CD8-positive, alpha-beta memory T cell (primary cell): ENCODE measurements at places on chromosomes 7 and 10.

DNA sequence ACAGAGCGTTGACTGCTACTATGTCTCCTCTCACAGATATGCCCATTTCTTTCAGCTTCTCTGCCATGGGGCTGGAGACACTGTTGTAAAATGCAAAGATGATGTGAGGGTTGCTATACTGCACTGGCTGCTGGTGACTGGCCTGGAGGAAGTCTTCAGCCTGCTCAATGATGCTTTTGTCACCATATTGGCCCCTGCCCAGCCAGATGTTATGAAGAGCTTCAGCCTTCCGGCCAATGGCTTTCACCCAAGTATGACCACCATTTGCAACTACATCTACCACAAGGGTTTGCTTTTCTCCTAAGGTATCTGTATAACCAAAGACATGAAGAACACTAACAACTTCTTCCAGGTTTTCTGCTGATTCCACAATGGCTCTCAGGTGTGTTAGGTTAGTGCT lies 1.6 kb downstream of the C7orf25 start:
- no peak for DNase-seq
- no peaks in the 10 kb centered on the region for H3K27me3 ChIP-seq
- peaks cover 34% of the 10 kb centered on the region for H3K4me1 ChIP-seq
- no peak overlapping the region for H3K4me3 ChIP-seq
- peaks cover 3% of the 10 kb centered on the region for H3K36me3 ChIP-seq

DNA sequence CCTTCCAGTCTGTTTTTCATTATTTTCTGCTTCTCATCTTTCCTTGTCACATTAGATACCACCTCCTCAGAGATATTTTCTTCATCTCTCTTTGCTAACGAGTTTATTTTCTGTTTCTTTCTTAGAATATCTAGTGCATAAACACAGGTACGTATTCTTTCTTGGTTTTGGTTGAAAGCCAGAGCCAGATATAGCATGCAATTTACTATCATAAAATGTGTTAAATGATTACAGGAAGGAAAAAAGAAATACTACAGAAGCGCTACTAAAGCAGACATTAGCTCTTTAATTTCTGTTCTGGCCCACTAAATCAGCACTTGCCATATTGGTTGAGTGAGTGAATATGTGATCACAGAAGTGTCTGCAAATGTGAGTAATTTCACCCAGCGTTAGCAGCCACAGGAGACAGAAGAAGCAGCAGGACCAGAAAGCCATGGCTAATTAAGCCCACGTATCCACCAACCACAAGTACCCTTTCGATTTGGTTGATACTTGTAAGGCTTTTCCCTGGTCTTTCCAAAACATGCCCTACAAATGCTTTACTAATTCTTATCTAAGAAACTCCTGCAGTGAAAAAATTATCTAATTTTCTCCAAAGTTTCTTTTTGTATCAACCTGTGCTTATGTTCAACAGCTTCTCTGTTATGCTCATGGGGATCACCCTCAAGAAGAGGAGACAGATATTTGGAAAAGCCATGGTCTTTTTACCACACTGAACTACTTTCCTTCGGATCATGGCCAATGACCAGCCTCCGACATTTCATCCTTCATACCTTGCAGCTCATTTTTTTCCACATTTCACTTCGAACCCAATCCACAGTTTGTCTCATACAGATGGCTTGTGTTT lies 23.1 kb upstream of the MACC1 start:
- no peak overlapping the region for H3K27ac ChIP-seq
- no peaks in the 10 kb centered on the region for H3K4me1 ChIP-seq

DNA sequence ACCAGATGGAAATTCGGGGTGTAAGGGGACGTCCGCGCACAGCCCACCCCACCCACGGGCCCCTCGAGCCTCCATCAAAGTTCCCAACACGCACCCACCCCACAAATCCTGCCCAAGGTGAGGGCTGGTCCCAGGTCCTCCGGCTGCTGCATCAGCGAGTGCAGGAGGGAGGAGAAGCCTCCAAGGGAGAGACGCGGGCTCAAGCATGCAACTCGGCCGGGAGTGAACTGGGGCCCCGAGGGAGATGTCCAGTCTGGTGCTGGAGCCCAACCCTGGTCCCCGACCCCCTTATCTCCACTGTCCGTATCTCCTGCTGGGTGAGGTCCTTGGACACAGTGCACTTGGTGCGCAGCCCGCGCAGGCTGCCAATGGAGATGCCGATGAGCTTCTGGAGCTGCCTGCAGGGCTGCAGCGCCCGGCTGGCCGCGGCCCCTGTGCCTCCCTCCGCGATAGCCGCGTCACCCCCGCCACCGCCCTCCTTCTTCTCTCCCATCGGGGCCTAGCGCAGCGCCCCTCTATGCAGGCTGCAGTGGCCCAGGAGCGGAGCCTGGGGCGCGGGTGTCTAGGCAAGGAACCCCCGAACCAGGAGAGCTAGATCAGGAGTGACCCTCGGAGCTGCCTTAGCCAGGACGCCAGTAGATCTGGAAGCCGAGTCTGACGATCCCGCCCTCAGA lies 489.2 kb downstream of the ZNF33B start:
- H3K27ac ChIP-seq = no peak overlapping the region
- H3K36me3 ChIP-seq = no peaks in the 10 kb centered on the region
- no peak overlapping the region for H3K4me3 ChIP-seq
- no peak for DNase-seq

DNA sequence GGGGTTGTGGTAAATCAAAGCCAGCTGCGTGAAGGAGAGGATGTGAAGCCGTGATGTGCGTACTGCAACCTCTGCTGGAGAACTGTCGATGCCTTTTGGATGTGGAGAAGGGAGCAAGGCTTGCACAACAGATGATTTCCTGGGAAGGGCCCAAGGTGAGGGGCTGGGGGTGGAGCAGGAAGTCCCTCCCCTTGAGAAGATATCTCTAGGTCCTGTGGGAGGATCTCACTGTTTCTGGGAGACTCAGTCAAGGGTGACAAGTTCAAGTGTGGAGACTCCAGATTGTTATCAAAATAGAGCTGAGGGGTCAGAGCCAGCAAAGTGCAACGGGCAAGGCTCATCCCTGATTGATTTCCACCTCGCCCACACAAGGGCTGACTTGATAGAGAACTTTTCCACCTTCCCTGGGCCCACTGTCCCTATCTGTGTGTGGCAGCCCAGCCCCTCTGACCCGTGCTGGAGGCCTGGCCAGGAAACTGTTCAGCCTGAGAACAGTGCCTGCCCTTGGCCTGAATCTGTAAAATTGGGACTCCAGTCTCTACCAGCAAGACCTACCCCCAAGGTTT lies 55.0 kb downstream of the COL13A1 start:
- no peak for DNase-seq
- H3K27me3 ChIP-seq = no peaks in the 10 kb centered on the region
- H3K4me1 ChIP-seq = no peaks in the 10 kb centered on the region
- no peak overlapping the region for H3K4me3 ChIP-seq

DNA sequence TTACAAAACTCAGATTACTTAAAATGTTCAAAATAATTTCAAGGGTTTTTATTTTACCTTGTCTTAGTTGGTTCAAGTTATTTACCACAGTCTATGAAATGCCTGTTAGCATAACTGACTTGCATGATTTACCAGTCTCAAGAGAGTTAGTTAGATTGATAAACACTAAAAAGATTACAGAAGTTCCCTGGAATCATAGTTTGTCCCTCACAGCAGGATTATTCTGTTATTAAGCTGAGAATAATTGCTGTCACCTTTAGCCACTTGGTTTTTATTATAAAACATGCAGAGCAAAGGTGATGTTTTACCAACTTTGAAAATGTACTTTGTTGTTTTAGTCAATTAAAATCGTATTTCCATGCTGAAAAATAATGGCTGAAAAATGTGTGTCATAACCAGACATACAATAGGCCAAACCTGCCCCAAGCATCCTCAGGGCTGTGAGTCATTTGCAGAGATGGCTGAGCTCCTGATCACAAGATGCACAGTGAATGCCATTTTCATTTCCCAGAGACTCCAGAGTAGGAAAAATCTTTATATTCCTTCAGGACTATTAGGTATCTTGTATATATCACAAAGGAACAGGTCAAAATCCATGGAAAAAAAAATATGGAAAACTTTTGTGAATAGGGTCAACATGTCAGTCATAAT lies 87.8 kb upstream of the DKK1 start:
- no peaks in the 10 kb centered on the region for H3K27me3 ChIP-seq

- no peak overlapping the region for H3K4me3 ChIP-seq
- DNase-seq = no peak
- H3K36me3 ChIP-seq = peaks cover 46% of the 10 kb centered on the region
- H3K27ac ChIP-seq = no peak overlapping the region
- H3K4me1 ChIP-seq = no peaks in the 10 kb centered on the region
These were observed 315.3 kb downstream of the TYW1 start for GRCh38 chr7:67311901-67312300.
